ENCODE measurements at places on chromosomes 6 and 20. TPM values are rescaled to one million over a fixed set of nuclear protein-coding genes. Genes with fewer than 3 reads are reported as not detected.

DNA sequence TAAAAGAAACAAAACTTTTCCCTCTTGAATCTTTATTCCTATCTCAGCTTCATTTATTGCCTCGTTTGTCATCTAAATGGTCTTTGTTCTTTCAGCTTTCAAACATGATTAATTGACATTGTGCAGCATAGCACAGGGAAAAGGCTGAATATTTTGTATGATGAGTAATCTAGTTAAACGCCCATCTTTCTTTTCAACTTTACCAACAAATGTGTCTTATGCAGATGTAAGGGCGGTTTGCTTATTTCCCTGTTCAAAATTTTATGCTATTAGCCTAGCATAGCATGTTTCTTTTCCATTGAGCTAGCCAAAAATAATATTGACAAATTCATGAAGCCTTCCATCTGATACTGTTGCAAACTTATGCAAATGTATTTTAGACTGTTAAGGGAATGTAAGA is 176.4 kb upstream of the AKAP12 start:
- DNase-seq = no peak

DNA sequence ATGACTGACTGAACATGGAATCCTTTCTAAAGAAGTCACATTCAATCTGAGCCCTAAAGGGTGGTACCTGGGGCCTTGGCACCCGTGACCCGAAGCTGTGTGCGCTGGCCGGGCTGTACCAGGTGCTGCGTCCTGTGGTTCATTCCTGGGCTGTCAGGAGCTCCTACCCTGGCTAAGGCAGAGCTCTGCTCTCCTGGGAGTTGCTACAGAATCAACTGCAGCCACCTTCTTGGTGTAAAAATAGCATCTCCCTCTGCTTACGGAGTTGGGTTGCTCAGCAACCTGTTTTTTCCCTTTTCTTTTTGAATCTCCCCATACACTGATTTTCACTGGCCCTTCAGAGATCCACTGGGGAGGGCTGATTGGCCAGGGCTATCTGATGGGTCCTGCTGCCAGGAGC is 236.6 kb upstream of the PDE10A start:
- DNase-seq = no peak

DNA sequence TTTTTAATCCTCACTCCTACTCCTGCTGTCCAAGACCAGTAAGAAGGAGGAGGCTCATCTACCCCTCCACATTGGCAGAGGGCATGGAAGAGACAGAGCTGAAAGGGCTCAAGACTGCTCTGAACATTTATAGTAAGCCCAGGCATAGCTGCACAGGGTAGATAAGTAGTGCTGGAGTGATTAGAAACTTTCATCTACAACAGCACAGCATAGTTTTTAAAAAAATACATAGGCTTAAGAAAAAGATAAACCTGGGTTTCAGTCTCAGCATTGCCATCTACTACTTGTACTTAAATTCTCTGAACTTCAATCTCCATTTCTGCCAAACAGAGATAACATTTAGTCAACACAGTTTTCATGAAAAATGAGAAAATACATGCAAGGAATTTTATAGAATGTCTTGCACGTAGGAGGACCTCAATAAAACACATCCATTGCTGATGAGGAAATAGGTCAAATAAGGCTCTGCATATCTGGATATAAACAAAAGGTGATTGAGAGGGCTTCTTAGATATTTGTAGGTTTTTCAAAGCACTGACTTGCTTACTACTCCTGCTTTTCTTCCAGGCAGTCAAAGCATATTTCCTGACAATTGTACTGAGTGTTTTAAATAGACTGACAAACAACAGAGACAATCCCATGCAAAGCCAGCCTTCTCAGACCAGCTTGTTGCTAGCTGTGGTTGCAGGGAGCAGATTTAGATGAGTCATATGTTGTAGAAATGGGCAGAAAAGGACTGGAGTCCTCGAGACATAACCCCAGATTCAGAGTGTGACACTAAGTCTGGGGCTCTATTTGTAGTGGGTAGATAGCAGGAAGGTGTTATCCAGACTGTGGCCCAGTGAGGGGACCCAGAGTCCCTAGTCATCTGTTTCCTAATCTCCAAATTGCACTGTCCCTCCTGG is 107.4 kb upstream of the TAB2 start:
- no peak for DNase-seq

GRCh38 chr20:49694450-49695071 is 19.1 kb downstream of the B4GALT5 start:
- DNase-seq = no peak

DNA sequence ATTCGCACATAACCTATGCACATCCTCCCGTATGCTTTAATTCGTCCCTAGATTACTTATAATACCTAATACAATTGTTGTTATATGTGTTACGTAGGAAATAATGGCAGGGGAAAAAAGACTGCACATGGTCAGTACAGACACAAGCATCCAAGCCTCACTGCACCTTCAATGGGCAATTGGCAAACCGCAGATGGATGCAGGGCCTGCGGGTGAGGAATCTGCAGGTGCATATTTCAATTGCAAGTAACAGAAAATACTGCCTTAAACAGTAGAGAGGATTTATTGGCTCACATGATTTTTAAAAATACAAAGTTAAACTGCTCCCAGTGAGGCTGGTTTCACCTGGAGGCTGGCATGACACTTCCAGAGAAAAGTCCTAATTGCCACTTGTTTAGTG is 142.1 kb upstream of the MLN start:
- DNase-seq = no peak

DNA sequence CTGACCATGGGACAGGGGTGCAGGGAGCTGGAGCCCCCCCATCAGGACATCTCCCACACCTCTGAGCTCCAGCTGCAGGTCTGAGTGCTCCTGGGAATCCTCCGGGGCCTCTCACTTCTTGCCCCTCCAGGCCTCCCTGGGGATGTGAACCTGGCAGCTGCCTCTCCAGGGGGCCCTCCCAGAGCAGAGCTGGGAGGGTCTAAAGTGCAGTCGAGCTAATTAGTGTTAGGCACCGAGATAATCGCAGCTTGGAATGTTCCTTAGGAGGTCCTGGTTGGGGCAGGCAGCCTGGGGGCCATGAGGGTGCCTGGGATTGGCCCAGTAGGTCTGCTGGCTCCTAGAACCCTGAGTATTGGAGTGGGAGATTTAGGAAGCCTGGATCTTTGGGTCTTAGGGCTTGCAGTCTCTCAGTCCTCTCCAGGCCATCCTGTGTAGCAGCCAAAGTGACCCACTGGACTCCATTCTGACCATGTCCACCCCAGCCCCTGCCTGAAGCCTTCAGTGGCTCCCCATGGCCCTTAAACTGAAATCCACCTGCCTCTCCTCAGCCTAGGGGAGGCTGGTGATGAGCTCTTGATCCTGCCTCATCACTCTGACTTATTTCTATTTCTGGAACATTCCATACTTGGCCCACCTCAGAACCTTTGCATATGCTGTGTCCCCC is 26.0 kb downstream of the CEBPB start:
- DNase-seq = no peak

- no peak for DNase-seq
Observed at GRCh38 chr6:43992783-43993644, 134.2 kb downstream of the MRPL14 start.

DNA sequence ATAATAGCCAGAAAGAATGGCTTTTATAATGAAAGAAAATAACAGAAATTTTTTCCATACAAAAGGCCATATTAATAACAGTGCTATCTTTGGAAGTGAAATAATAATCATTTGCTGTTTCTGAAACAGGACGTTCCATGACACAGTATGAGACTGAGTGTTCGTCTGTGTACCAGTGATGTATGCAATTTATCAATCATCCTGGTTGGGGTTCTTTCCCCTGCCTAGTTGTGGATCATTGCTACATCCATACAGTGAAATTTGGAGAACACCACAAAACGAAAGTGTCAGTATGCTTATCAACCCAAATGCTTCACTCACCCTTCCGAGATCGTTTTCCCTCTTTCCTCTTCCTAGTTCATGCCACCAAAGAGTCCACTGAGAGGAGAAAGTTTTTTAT is 151.4 kb upstream of the PRDM1 start:
- no peak for DNase-seq

DNA sequence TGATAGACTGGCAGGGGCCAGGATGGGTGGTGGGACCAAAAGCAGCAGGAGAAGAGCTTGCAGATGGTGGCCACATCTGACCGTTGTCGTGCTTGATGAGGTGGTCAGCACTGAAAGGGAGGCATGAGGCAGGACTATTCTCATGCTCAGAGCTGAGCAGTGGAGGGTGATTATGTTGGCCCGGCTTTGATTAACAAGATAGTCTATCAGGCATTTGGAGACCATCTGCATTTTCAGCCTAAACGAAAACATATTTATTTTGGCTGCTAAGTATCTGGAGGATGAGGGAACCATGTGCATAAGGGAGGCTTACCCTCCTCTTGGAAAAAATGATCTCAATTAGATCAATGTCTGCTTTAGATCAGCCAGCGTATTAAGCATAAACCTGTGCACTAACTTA is 141.6 kb upstream of the KCNK16 start:
- no peak for DNase-seq

- DNase-seq = no peak
Observed at GRCh38 chr6:6781172-6781872, 192.8 kb downstream of the LY86 start.

GRCh38 chr6:4459032-4459431 is 317.2 kb upstream of the CDYL start:
- DNase-seq = no peak

GRCh38 chr20:44032583-44033331 is 118.1 kb downstream of the TOX2 start:
- DNase-seq = no peak

DNA sequence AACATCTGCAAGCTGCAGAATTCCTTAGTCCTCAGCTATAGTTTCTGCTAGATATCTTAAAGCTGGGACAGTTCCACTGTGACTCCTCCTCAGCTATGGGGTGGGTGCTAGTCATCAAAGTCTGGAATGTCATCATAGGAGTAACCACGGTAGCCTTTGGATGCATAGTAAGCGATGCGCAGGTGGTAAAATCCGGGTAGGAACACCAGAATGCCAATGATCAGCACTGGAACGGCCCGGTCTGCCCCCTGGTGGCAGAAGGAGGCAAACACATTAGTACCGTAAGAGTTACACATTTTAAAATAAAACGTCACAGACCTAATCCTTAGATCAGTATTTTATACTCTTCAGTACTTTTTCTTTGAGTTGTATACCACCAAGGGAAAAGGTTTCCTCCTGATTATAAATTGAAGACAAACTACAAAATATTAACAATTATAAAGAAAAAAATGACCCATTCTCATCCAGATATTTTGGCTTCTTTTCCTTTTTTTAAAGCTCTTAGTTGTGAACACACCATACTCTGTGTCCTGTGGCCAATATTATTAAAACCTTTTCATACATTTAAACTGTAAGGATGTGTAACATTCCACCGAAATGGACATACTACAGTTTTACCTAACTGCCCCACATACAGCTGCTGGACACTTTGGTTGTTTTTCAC is 18.9 kb downstream of the PCNA start:
- peak; percentile 46 for DNase-seq

The HCK gene
- 1.5 TPM for total RNA-seq

The FABP7 gene
- not detected for total RNA-seq

The ARHGAP40 gene
- not detected for total RNA-seq

The LCA5 gene
- 0.54 TPM for total RNA-seq

The ABT1 gene
- total RNA-seq = 36.0 TPM

The OLIG3 gene
- not detected for total RNA-seq

The PHACTR3 gene
- not detected for total RNA-seq

The PRSS35 gene
- 0.18 TPM for total RNA-seq

The TREML2 gene
- total RNA-seq = 1.2 TPM

The OR2J3 gene
- total RNA-seq = not detected

The DST gene
- total RNA-seq = 3.1 TPM

The UNC93A gene
- total RNA-seq = not detected

Data from T-cell (primary cell).